ENCODE measurements at places on chromosomes 3 and 15. TPM values are rescaled to one million over a fixed set of nuclear protein-coding genes. Genes with fewer than 3 reads are reported as not detected.

The IL17RD gene
- 7.7 TPM for total RNA-seq

The CRYGS gene
- total RNA-seq = 1.2 TPM

The RASL12 gene
- not detected for total RNA-seq

The GNAT1 gene
- total RNA-seq = not detected

The CPNE9 gene
- not detected for total RNA-seq

The CHD2 gene
- total RNA-seq = 108 TPM

The ESYT3 gene
- 0.64 TPM for total RNA-seq

The ADAMTS9 gene
- 0.34 TPM for total RNA-seq

The HDGFL3 gene
- 69.7 TPM for total RNA-seq

All from nasal cavity respiratory epithelium epithelial cell of viscerocranial mucosa (primary cell).